OCI-LY7 (cell line): ENCODE measurements at places on chromosomes 5 and 9.

DNA sequence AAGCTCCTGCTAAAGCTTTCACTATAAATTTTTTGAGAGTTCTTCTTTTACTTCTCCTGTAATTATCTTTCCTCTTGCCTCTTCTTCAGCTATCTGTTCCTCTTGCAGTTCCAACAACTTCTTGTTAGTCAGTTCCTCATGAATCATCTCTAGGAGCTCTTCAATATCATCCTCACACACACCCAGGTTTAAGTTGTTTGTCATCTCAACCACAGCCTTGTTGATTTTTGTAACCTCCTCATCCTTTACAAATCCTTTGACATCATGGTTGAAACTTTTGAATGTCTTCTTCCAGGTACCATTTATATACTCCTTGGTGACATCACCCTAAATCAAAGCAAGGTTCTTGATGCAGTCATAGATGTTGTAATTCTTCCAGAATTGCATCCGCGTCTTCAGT, 106.3 kb upstream of the MAMDC2 start:
- DNase-seq, result no peak

GRCh38 chr5:136021016-136021405, 7.8 kb upstream of the TGFBI start:
- no peak for DNase-seq

DNA sequence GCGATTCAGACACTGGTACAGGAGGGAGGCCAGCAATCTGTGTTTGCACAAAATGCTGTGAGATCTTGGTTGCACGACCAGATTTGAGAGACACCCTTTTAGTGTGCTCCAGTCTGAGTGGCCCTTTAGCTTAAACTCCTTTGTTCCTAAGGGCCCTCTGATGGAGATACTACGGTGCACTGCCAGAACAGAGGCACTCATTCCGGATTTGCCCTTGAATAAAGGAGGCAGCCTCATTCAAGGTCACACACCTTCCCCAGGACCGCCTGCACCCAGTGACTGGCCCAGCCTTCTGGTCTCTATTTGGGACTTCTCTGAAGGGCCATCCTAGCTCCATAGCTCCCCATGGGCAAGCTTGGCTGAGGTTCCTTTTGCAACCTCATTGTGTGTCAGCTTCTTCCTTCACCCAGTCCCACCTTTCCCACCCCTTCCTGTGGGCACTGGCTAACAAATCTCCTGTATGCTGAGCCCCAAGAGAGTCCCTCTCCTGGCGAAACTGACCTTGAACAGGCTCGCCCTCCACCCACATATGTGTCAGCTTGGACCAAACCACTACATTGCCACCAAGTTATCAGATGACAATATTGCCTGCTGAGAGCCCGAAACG, 191.7 kb downstream of the GABBR2 start:
- DNase-seq, result no peak

DNA sequence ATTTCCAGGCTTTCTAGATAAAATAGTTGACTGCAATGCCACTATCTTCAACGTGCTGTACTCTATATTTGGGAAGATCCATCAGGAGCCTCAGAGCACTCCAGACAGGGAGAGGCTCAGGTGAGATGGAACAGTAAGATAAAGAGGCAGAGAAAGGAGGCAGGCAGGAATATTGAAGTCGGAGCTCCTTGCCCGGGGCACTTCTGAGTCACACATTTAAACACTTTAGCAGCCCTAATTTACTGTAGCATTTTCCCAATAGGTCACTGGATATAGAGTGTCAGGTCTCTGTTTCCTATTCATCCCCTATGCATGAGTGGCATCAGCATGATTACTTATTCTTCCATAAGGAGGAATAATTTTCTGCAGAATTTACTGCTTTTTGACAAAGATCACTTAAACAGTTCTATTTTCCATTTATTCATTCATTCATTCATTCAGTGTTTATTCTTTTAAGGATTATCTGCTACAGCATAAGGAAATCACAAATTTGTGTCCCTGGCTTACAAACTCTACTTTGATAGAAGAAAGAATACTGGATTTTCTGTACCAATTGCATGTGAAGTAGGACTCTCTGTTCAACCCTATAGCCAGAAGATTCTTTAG, 170.7 kb downstream of the MAPKAP1 start:
- no peak for DNase-seq

DNA sequence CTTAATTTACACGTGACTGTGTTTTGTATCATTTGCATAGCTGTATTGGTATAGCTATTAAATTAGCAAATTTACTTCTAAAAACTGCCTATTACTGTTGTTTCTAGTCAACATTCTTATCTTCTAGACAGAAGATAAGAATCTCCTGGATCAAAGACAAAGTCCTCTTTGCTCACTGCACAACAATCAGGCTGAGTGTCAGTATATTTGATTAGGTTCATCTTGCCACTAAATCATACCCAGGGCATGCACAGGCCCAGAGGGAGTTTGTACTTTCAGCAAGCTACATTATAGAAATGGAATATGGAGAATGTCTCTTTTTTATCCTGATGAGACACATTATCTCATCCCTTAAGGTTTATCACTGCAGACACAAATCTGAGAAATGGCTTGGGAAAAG, 579.1 kb downstream of the SLCO4C1 start:
- no peak for DNase-seq

DNA sequence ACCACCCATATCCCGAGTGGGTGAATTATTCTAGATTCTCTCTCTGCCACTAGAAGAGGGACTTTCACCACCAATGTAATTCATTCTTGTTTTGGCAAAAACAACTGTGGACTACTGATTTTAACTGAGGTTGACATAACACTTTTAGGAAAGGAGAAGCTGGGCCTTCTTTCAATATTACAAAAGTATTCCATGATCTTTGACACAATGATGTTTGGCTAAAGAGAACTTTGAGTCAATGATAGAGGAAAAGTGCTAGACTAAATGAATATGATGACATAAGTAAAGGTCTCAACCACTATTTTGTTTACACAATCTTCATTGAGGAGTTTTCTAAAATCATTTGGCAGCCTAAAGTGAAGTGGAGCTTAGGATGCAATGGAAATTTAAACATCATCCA, 336.9 kb upstream of the PDE4D start:
- DNase-seq, result no peak

- no peak for DNase-seq
Observed at GRCh38 chr5:179120421-179120861, 60.3 kb downstream of the ZNF354C start.

DNA sequence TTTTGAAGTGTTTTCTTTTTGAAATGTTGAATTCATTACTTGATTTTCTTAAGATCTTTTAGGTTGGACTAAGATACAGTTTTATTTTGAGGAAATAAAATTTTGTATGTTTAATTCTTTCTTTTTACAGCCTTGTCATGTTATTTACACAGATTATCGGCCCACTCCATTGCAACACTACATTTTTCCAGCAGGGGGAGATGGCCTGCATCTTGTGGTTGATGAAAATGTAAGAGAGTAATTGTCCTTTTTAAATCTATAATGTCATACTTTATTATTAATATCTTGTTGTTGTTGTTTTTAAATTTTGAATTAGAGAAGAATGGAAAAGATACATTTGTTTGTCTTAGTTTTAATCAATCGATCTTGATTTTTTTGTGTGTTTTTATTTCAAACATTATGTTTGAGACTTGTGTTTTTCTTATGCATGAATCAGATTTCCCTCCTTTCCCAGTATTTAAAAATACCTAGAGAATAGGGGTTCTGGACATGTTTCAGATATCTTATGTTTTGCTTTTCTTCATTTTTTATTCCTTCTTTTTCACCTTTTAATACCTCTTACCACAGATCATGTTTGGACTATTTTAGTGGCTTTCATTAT, 36.7 kb downstream of the MTREX start:
- peak; percentile 49 for DNase-seq

DNA sequence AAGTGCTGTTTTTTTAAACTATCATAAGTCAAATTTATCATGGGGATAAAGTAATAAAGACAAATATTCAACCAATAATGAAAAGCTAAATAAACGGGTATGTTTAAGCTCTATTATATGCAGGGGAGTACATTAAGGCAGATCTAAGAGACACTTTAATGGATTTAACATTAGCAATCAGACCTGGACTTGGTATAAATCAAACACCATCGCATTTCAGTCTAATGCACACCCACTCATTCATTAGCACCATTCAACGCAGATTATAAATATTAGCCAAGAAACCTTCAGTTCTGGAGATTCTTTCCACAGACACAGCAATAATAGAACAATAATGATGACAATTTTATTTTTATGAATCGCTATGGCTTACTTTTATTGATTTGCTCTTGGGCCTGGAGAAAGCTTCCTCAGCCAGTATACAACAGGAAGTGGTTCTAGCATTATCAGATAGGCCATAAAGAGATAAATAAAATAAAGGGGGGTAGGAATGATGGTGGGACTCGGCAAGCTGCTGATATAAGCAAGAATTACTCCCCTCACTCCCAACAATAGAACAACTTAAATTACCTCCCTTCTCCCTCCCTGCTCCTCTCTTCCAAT, 172.2 kb downstream of the PSAT1 start:
- DNase-seq, result no peak

DNA sequence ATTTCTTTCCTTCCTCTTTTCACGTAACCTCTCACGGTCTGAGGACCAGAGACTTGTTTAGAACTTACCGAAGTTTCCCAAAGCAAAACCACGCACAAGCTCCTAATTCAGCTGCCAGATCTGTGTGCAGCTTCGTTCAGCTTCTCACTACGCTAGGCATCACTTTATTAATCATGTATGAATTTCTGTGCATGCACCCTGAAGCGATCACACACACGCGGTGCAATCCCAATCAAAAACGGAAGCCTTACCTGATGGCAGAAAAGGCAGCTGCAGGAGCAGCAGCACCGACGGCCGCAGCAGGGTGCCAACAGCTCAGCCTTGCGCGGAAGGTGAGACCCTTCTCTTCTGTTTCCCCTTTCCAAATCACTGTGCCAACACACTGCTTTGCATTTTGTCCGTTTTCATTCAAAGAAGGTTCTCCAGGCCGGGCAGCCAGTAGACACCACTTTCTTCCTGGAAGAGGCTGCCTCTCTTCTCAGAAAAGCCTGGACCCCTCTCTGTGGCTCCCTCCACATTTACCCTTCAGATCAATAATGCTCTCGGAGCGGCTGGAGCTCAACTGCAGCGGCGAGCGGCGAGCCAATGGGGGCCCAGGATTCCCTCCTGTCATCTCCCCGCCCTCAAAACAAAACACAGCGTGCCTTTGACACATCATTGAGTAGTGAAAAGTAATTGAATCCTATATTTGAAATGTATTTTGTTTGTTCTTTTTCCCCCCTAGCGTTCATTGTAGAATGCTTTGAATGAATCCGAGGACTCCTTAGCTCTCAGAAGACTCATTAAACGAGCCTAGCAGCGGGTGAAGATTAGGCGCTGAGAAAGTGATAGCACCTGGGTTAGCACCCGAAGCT, at the start of gene CDH12:
CDH12 (minus strand) TSS at position 538 of the 854 bp plus-strand sequence.
- no peak for DNase-seq

DNA sequence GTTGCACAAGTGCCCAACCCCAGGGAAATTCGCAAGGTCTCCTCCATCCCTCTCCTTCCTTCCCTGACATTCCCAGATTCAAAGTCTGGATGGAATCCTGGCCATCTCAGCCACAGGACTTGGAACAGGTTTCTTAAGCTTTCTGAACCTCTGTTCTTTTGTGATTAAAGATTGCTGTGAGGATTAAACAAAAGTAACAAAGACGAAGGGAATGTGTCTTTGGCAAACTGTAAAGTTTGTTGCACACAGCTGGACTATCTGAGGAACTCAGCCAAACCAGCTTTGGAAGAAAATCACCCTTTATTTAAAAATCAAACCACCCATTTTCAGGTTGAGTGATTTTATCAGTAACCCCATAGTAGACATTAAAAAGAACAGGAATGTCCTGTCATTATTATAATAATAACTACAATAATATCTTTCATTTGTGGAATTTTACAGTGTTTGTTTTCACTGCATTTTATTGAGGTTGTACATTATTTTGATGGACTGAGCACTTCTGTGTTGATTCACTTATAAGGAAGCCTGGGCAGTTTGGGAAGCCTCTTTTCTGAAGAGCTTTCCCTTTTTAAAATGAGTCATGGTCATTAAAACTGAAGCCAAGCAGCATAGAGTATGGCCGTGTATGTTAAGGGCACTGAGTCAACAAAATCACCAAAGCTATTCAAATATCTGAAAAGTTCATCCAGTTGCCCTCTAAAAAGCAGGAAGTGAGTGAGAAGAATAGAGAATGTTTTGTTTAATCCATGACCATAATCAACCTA, 310.2 kb downstream of the AGTPBP1 start:
- no peak for DNase-seq
